Activated naive CD8-positive, alpha-beta T cell treated with anti-CD3 and anti-CD28 coated beads, Interleukin-2, amount 10 ng/mL, durations not matched to agents 7 days and 5 days (primary cell): ENCODE measurements at places on chromosomes 1 and 21. TPM values are rescaled to one million over a fixed set of nuclear protein-coding genes. Genes with fewer than 3 reads are reported as not detected.

The CTSS gene
- total RNA-seq = 104 TPM

The FYB2 gene
- not detected for total RNA-seq

The SLC6A9 gene
- 3.0 TPM for total RNA-seq

The LGR6 gene
- total RNA-seq = 5.2 TPM

The GGPS1 gene
- 31.9 TPM for total RNA-seq

DNA sequence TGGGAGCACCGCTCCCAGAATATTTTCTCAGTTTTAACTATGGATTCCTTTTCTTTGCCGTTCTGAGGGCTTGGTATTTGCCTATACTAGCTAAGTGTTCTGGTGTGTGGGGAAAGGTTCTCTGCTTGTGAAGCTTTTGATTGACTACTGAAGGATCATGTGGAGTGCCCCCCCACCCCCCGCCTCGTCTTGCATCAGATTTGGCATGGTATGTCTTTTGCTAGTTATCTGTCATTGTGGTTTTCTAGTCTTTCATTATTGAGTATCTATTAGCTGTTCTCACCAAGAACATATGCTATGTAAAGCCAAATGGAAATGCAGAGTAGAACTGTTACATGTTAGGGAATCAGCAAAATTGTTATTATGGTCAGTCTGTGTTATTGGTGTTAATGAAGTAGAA lies 58.3 kb downstream of the MACF1 start:
- H3K27ac ChIP-seq = no peak overlapping the region
- no peak overlapping the region for H3K4me3 ChIP-seq
- peaks cover 27% of the 10 kb centered on the region for H3K4me1 ChIP-seq
- DNase-seq = no peak
- peaks cover 5% of the 10 kb centered on the region for H3K36me3 ChIP-seq

- H3K36me3 ChIP-seq = no peaks in the 10 kb centered on the region
- no peaks in the 10 kb centered on the region for H3K27me3 ChIP-seq
- DNase-seq = no peak
Measured at GRCh38 chr1:221912230-221912629, 170.3 kb upstream of the DUSP10 start.

- no peaks in the 10 kb centered on the region for H3K27me3 ChIP-seq
- no peak for DNase-seq
- H3K4me3 ChIP-seq = no peak overlapping the region
- no peak overlapping the region for H3K27ac ChIP-seq
- no peaks in the 10 kb centered on the region for H3K4me1 ChIP-seq
- peaks cover under 1% of the 10 kb centered on the region for H3K36me3 ChIP-seq
Measured at GRCh38 chr1:34970220-34970735, 14.9 kb downstream of the TMEM35B start.

- no peak overlapping the region for H3K4me3 ChIP-seq
- peaks cover 20% of the 10 kb centered on the region for H3K36me3 ChIP-seq
- H3K4me1 ChIP-seq = no peaks in the 10 kb centered on the region
- no peaks in the 10 kb centered on the region for H3K27me3 ChIP-seq
- no peak overlapping the region for H3K27ac ChIP-seq
Measured at GRCh38 chr21:33622253-33622652, 19.3 kb downstream of the CRYZL1 start.

- H3K27me3 ChIP-seq = peaks cover 26% of the 10 kb centered on the region
- H3K4me3 ChIP-seq = no peak overlapping the region
- H3K27ac ChIP-seq = no peak overlapping the region
Measured at GRCh38 chr1:28143496-28144202, 32.8 kb downstream of the PTAFR start.

- H3K36me3 ChIP-seq = no peaks in the 10 kb centered on the region
- DNase-seq = no peak
- peaks cover 18% of the 10 kb centered on the region for H3K27me3 ChIP-seq
- no peak overlapping the region for H3K27ac ChIP-seq
Measured at GRCh38 chr1:6961905-6962477, 176.7 kb downstream of the CAMTA1 start.

GRCh38 chr1:14725695-14726094 lies 127.2 kb downstream of the KAZN start:
- H3K36me3 ChIP-seq = no peaks in the 10 kb centered on the region
- H3K27me3 ChIP-seq = no peaks in the 10 kb centered on the region
- H3K27ac ChIP-seq = no peak overlapping the region
- H3K4me1 ChIP-seq = no peaks in the 10 kb centered on the region
- no peak overlapping the region for H3K4me3 ChIP-seq
- DNase-seq = no peak

DNA sequence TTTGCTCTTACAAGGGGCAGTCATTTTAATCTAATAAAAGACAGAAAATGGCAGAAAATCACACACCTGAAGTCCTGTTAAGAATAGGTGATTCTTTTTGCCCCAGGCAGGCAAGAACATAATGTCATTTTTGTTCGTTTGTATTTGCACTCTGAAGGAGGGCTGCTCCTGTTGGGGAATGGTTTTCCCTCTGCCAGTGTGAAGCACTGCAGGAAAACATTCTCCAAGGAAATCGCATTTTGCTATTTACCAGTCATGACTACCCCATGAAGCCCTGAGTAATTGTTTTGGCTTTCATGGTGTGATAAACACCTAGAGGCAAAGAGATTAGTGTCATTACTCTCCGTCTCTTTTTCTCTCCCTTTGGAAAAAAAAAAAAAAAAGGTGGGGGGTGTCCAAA lies 345.5 kb downstream of the NTNG1 start:
- H3K36me3 ChIP-seq = no peaks in the 10 kb centered on the region
- no peak overlapping the region for H3K4me3 ChIP-seq
- DNase-seq = no peak
- H3K4me1 ChIP-seq = no peaks in the 10 kb centered on the region
- peaks cover 12% of the 10 kb centered on the region for H3K27me3 ChIP-seq
- no peak overlapping the region for H3K27ac ChIP-seq

DNA sequence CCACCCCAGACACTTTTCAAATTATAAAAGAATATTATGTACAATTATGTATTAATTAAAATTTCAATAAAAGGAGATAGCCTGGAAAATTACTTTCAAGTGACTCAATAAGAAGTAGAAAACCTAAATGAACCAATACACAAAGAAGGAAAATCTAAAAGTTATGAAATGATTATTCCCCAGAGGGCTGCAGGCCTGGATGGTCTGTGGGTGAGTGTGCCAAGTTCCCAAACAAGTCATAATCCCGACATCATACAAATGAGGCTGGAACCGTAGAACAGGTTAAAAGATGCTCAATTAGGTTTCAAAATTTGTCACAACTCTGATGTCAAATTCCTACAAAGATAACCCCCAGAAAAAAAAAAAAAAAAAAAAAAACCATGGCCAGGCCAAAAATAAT lies 12.7 kb downstream of the SPATC1L start:
- H3K27ac ChIP-seq = no peak overlapping the region
- DNase-seq = no peak
- H3K36me3 ChIP-seq = no peaks in the 10 kb centered on the region
